Naive B cell (primary cell): ENCODE measurements at places on chromosomes 4 and X.
A peak's percentile ranks its signal among the peaks of the same experiment; 100 is the strongest.

- no peak for DNase-seq
- H3K4me1 ChIP-seq: no peaks in the 10 kb centered on the region
- no peaks in the 10 kb centered on the region for H3K27me3 ChIP-seq
- no peak overlapping the region for H3K4me3 ChIP-seq
- no peaks in the 10 kb centered on the region for H3K36me3 ChIP-seq
These were observed 1137.0 kb downstream of the PCDH18 start for GRCh38 chr4:136395212-136395722.

DNA sequence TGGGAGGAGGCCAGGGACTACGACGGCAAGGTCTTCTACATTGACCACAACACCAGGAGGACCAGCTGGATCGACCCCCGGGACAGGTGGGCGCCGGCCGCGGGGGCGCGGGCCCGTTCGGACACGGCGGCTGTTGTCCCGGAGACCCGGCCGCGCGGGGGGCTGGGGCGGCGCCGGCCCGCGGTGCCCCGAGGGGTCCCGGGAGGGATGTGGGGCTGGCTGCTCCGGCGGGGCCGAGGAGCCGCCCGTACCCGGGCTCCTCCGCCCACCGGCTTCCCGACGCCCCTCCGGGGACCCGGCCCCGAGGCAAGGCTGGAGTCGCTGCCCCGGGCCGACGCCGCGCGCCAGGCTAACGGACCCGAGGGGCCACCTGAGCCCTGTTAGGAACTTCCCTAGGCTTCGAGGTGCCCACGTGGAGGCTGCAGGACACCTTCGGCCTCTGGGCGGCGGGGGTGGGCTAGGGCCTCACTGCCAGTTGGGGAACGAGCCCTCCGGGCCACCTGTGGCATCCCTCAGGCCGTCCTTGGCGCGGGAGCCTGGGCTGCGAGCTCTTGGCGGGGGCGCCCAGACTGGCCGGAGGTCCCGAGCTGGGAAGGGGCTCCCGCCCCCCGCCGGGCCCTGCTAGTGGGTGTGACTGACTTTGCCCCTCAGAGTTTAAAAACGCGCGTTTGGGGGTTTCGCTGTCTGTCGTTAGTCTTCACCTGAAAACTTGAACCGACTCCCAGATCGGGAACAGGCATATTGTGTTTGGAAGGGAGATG is 660 bp downstream of the WWC2 start:
- peak overlapping the region; percentile 56 for H3K4me3 ChIP-seq
- H3K27me3 ChIP-seq: peaks cover 39% of the 10 kb centered on the region
- H3K27ac ChIP-seq: no peak overlapping the region
- no peaks in the 10 kb centered on the region for H3K36me3 ChIP-seq
- peak; percentile 6 for DNase-seq

DNA sequence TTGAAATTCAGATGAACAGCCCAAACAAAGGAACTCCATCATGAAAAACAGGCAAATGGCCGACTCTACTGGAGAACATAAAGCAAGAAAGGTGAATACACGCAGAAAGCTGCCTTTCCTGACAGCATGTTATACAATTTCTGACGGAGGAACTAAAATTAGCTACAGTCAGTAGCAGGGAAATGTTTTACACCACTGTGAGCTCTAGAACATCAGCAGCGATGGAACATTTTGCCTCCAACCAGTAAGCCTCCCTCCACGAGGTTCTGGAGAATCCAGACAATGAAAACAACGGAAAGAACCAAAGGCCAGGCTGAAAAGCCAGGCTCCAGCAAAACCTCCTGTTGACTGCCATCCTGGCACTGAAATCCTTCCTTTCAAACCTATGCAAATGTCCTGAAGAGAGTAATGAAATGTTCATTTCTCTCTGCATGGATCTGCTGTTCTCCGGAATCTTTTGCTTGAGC is 78.9 kb downstream of the IRF2 start:
- DNase-seq: no peak
- H3K4me1 ChIP-seq: peaks cover 71% of the 10 kb centered on the region
- H3K36me3 ChIP-seq: peaks cover 42% of the 10 kb centered on the region
- no peaks in the 10 kb centered on the region for H3K27me3 ChIP-seq
- peak overlapping the region; percentile 71 for H3K27ac ChIP-seq
- peak overlapping the region; percentile 85 for H3K4me3 ChIP-seq

DNA sequence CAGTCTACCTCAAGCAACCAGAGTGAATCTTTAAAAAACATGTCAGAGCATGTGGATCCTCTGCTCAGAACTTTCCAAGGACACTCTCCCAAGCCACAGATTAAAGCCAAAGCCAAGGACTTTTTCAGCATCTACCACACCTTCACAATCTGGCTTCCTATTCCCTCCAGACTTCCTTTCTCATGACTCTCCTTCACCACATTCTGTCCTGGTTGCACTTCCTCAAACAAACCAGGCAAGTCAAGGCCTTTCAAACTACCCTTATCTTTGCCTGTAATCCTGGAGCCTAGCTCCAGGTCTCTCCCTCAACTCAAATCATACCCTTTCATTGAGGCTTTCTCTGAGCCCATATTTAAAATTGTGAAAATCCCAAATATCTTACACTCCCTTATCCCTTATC is 191.6 kb upstream of the GALNTL6 start:
- DNase-seq: peak; percentile 5
- no peaks in the 10 kb centered on the region for H3K27me3 ChIP-seq
- H3K4me3 ChIP-seq: no peak overlapping the region
- peaks cover 9% of the 10 kb centered on the region for H3K4me1 ChIP-seq
- H3K27ac ChIP-seq: no peak overlapping the region
- H3K36me3 ChIP-seq: no peaks in the 10 kb centered on the region

DNA sequence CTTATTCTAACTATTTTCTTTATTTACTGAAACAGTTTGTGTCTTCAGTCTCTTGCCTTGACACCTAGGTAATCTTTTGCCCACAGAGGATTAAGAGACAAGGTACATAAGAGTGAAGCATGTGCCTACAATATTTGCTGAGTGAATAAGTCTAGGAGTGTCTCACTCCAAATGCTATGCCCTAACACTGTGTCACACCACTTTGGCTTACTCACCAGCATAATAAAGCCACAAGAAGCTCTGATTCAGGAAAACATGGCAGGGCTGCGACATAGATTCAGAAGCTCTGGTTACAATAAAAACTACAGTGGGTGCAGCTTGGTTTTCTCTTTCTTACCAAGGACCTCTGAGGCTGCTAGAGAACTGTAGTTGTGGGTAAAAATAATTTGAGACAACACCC is 127.1 kb downstream of the RBM46 start:
- no peak for DNase-seq
- no peaks in the 10 kb centered on the region for H3K36me3 ChIP-seq
- no peak overlapping the region for H3K27ac ChIP-seq
- H3K4me3 ChIP-seq: no peak overlapping the region

DNA sequence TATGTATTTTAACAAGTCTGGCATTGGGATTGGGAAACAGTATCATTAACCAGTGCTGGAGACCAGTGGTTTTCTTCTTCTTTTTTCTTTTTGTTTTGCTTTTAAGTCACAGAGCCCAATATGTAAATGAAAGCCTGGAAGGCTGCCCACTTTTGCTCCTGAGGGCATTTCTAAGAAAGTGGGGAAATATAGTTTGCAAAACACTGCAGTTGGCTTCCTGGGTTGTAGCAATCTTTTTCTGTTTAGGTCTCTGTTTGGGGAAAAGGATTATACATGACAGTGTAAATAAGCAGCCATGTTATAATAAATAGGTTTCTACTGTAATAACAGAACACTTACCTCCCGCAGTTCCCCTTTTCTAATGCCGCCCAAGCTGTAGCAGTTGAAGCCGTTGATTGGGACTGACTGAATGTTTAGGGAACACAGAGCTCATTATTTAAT is 105.5 kb downstream of the TMEM164 start:
- H3K27me3 ChIP-seq: no peaks in the 10 kb centered on the region
- no peak overlapping the region for H3K4me3 ChIP-seq

- peak within 1 kb of the TSS; percentile 79 for H3K4me3 ChIP-seq
- peaks cover 5% of the 10 kb centered on the region for H3K4me1 ChIP-seq
- H3K36me3 ChIP-seq: no peaks in the 10 kb centered on the region
- H3K27ac ChIP-seq: peak within 1 kb of the TSS; percentile 87
- DNase-seq: no peak
These were observed at the start of gene NEXMIF for GRCh38 chrX:74925225-74926088. TSS of gene NEXMIF (minus strand) at chrX:74925452.

DNA sequence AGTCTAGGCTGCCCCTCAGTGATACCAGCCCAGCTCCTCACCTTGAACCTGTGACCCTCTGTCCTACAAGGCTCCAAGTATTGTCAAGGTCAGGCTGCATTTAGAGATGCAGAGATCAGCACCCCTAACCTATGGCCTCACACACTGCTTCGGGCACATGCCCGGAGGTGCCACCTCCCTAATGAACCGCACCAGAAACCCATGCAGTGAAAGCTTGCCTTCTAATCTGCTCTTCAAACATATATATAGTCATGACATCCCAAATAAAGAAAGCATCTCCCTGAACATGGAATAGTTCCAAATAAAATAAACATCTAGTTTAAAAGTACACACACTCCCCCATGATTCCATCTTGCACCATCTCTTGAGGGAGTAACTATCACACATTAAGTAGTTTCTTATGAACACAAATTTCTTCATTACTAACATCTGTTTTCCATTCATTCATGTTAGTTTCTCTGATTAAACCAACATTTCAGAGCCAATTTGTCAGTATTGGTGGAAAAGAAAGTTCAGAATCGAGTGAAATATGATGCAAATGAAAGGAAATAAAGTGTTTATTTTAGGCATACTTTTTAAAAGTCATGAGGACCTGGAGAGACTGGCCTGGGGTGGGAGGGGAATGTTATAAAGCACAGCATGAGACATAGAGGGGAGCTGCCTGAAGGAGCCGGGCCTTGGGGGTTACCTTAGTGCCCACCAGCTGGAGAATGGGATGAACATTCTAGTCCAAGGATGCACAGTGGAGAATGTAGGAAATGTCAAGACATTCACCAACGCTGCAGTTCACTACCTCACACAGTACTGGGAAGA is 19.2 kb downstream of the CC2D2A start:
- no peak for DNase-seq
- no peak overlapping the region for H3K4me3 ChIP-seq
- peak overlapping the region; percentile 23 for H3K27ac ChIP-seq
- H3K27me3 ChIP-seq: peaks cover 9% of the 10 kb centered on the region
- no peaks in the 10 kb centered on the region for H3K4me1 ChIP-seq

DNA sequence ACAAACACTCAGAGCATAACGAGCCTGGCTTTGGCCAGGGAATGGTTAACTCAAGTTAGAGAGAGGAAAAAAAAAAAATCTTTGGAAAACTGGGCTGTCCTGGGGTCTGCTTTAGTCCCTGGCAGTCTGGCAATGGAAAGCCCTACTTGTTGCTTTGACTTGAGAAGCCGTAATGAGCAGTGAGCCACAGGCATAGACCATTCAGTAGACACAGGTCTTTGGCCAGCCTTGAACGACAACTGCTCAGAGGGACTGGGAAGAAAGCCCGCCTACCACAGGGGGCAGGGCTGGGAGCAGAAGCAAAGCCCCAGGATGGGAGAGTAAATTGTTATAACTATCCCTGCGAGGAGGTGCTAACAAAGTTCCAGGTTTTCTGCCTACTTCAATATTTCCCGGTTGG is 25.9 kb downstream of the SLC25A43 start:
- no peaks in the 10 kb centered on the region for H3K27me3 ChIP-seq
- peaks cover 29% of the 10 kb centered on the region for H3K4me1 ChIP-seq
- H3K27ac ChIP-seq: peak overlapping the region; percentile 48
- DNase-seq: no peak

DNA sequence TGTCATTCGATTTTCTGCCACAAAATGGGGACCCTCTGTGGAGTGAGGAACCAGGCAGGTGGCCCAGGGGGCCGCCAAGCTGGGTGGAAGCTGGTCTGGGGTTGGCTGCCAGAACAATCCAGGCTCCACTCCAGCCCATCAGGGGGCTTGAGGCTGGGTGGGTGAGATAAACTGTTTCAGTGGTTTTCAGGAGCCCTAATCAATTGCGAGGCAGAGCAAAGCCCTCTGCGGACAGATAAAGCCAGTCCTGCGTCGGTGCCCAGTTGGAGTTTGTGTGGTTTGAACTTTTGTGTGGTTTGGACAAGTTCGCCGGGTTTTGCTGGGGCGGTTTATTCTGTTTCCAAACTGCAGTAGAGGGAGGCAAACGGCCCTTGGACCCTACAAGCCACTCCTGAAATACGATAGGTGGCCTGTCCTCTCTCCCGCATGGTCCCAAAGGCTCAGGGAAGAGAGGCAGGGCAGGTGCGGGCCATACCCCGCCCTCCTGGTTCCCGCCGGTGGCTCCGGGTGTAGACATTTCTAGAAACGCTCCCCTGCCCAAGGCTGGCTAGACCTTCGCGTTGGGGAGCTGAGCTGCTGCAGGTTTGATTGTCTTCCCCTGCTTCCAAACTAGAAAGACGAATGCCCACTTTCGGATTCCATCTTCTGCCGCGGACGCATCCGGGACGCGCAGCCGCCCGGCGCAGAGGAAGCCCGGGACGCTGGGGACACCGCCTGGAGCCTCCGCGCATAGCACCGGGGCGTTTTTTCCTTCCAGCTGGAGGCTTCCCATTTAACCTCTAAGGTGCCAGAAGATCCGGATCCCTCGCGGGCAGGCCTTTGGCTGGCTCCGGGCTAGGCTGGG is 169.0 kb upstream of the BCOR start:
- peaks cover 6% of the 10 kb centered on the region for H3K4me1 ChIP-seq
- H3K36me3 ChIP-seq: no peaks in the 10 kb centered on the region
- H3K27me3 ChIP-seq: no peaks in the 10 kb centered on the region
- H3K27ac ChIP-seq: no peak overlapping the region

DNA sequence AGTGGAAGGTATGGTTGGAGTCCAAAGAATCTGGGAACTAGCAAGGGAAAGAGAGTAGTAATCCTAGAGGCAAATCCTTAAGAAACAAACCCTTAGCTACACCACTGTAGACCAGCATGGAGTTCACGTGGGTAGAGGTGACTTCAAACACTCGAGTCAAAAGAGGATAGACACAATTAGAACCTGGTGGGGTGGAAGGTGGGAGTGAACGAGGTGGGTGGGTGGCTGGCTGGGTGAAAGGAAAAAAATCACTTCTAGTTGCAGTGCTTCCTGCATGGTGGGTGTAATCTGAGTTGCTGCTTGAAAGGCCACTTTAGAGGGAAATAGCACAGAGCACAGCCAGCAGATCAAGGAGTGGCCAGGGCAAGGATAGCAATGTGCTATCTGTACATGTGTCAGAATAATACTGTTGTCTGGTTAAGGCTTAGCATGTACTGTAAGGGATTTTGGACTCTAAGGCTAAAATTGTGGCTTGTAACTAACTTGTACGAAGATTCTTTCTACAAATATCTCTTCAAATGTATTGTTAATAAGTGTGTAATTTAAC is 356.2 kb downstream of the GRIA2 start:
- no peak for DNase-seq
- no peak overlapping the region for H3K4me3 ChIP-seq
- H3K36me3 ChIP-seq: no peaks in the 10 kb centered on the region
- H3K27ac ChIP-seq: no peak overlapping the region
- H3K4me1 ChIP-seq: no peaks in the 10 kb centered on the region

DNA sequence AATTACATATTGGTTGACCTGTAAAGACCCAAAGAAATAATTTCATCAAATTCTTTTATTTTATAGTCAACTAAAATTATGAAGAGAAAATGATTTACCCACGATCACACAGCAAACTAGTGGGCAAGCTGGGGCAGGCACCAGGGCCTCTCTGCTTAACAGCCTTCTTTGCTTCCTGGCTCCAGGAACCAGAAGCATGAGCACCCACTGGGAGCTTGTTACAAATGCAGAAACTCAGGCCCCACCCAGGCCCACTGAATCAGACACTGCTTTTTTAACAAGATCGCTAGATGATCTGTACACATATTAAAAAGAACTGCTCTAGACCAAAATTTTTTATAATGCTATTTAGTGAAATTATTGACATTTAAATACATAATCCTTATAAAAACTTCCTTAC is 95.0 kb downstream of the GEMIN8 start:
- no peak for DNase-seq
- H3K4me1 ChIP-seq: peaks cover 5% of the 10 kb centered on the region
- H3K4me3 ChIP-seq: no peak overlapping the region

- H3K4me1 ChIP-seq: no peaks in the 10 kb centered on the region
- no peaks in the 10 kb centered on the region for H3K36me3 ChIP-seq
- H3K27me3 ChIP-seq: no peaks in the 10 kb centered on the region
- no peak for DNase-seq
These were observed 146.7 kb downstream of the COL25A1 start for GRCh38 chr4:109155682-109156283.
